ENCODE measurements at places on chromosomes 11 and 22.

GRCh38 chr11:78078218-78079167 lies 1.2 kb downstream of the NDUFC2 start:
- no peak for DNase-seq

DNA sequence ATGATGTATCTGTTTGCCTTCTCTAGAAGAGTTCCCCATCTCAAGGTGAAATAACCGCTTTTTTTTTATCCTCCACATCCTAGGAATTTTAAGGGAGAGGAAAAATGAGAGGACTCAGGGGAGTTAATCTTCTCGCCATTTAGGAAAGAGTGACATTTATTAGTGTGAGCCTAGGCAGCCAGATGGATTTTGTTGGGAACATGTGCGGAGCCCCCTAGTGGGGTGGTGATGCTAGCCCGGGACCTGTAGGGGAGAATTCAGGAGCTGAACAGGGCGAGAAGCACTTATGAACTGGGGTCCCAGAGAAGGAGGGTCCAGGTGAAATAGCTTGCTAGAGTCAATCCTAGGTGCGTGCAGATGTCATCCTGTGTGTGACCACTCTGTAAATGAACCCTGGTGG lies 10.7 kb downstream of the IL17RA start:
- no peak for DNase-seq

- DNase-seq: no peak
Measured at GRCh38 chr11:75582506-75582894, 20.4 kb downstream of the SERPINH1 start.

- DNase-seq: no peak
Measured at GRCh38 chr11:3835751-3836150, 5.0 kb downstream of the RHOG start.

DNA sequence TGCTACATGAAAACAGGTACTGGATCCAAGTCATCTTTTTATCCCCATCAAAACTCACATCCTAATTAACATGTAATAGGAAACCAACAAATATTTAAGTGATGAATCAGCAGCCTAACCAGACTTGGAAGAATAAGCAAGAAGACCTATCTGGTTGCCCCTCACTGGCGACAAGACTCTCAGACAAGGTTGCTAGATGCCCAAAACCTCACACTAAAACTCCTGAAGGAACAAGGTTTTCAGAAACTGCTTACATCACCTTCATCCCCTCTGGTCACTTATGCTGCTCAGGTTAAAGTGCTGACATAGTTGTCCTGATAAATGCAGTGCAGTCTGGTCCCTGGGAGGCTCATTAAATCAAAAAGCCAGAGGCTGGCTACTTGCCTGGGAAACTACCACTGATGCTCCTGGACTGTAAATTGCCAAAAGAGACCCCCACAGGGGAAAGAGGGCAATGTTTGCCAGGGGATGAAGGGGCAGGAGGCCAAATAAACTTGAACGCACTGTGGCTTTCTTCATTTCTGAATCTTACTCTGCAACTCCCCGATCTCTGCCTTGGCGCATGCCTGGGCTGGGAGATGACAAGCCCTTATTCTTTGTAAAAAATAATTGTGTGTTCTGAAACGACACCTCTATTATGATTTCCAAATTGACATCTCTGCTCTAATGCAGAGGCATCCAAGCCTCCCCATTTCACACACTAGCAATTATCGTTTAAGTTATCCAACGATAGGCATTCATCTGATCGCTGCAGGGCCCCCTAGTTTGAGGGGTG lies 72.7 kb downstream of the AMBRA1 start:
- DNase-seq: no peak
